ENCODE measurements at places on chromosomes 4 and X. TPM values are rescaled to one million over a fixed set of nuclear protein-coding genes. Genes with fewer than 3 reads are reported as not detected.

Gene NKX1-1
- total RNA-seq, result not detected

Gene CC2D2A
- 13.2 TPM for total RNA-seq

Gene COL25A1
- 8.6 TPM for total RNA-seq

Gene IQSEC2
- total RNA-seq, result 6.6 TPM

Gene PGRMC2
- total RNA-seq, result 58.7 TPM

Gene TCEAL2
- total RNA-seq, result 0.39 TPM

DNA sequence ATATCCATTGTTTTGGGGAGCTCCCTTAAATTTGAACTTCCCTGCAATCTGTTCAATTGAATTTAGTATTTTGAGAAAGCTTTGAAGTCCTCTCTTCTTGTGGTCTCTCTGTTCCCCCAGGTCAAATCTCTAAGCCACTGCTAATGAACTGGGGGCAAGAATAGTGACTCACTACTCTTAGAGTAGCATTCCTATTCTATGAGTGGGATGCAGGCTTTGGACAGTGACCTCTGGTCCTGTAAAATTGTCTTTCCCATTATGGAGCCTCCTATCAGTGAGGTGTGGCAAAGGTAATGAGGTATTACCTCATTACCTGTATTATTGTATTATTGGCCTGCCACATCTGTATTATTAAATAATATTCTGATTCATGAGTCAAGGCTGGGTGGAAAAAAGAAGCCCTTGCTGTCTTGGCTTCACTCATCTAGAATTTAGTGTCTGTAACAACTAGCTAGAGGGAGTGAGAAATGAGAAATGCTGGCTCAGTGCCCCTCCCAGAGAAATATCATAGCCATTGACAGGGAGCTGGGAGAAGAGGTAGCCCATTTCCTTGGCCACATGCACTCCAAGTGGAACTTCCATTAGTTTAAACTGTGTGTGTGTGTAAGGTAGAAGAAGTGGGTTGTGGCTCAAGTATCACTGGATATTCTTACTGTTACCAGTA lies 393.9 kb upstream of the CTSO start:
- no peak for DNase-seq

DNA sequence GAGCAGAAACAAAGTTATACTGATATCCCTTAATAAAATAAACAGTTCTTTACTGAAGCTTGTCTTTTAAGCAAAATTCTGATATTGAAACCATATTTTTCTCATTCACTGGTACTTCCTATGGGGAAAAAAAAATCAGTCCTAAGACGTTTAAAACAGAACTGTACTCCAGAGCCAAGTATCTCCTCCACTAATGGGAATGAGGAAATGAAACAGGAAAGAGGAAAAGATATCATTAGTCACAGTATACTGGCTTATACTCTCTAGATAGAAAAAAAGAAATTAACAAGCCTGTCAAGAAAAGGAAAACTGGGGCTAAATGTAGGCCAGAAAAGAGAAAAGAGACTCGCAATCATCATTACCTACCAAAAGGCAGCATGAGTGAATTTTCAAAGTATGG lies 252.7 kb downstream of the CENPC start:
- DNase-seq, result no peak

GRCh38 chr4:123446865-123447474 lies 50.4 kb downstream of the SPRY1 start:
- no peak for DNase-seq

DNA sequence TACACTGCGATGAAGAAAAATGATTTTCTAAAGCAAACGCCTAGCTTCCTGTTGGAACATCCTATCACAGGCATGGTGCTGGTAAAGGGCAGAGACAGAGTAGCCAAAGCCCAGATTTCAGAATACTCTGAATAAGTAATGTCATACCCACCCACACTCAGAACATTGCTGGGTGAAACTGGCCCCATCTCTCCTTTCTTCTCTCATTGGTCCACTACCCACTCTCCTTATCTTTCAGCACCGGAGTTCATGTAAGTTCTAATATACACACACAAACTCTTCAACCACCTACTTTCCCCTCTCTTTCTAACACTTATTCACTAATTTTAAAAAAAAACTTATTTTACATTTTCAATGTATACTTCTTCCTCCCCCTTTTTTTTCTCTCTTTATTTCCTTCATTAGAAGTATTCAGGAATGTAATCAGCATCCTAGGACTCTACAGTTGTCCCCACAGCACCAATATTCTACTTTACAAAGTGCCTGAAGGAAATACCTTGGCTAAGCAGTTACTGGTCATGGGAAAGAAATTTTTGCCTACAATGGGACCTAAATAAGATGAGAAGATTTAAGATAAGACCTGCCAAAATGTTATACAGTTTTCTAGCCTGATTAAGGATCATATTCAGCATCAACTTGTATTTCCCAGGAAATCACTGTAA lies 63.0 kb downstream of the SEC24D start:
- DNase-seq, result no peak

GRCh38 chrX:134631426-134632346 lies 26.6 kb downstream of the PLAC1 start:
- peak; percentile 65 for DNase-seq

DNA sequence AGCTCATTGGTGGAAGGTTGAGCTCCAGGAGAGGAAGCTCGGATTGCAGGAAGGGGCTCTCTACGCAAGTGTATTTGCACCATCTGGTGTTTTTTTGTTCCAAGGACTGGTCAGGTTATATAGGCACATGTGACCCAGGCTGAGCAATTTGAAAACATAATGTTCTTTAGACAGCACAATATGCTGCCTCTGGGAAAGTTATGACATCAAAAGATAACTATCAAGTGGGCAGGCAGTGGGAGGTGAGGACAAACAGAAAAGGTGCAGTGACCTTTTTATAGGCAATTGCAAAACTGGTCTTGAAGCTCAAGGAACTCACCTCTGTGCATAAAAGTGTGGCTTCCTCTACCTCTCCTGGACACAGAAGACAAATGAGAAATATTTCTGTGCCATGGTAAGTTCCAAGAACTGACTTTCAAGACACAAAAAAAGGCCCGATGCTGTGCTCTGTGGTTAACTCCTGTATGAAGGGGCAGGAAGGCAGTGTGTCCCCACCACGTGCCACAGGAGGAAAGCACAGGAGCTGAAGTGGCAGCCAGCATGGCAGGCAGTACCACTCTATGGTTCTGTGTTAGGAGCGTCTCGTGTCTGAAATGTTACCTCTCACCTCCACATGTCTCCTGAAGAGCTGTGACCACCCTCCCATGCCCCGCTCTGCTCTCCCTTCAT lies 128.6 kb downstream of the SHROOM3 start:
- no peak for DNase-seq

- peak; percentile 55 for DNase-seq
Observed at GRCh38 chr4:48360285-48361011, 19.1 kb downstream of the SLAIN2 start.

DNA sequence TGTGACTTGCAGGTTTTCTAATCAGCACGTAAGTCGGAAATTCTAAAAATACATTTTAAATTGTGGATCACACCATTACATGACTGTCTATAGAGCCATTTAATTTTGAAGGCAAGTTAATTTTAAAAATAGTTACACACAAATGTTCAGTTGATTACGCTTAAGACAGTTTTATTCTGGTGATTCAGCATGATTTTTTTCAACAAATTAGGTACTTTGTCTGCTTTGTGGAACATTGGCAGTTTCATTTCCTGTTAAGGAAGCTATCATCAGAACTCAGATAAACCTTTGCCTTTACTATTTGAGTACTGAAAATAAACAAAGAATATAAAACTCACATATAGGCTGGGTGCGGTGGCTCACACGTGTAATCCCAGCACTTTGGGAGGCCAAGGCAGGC lies 19.5 kb downstream of the SAT1 start:
- DNase-seq, result no peak

GRCh38 chr4:100421361-100421978 lies 96.4 kb downstream of the EMCN start:
- peak; percentile 39 for DNase-seq

- no peak for DNase-seq
Observed at GRCh38 chr4:151430740-151431457, 21.9 kb downstream of the FHIP1A start.

- no peak for DNase-seq
Observed at GRCh38 chr4:102116121-102116520, 229.2 kb downstream of the SLC39A8 start.

- no peak for DNase-seq
Observed at GRCh38 chrX:50081282-50081889, 119.4 kb downstream of the AKAP4 start.

DNA sequence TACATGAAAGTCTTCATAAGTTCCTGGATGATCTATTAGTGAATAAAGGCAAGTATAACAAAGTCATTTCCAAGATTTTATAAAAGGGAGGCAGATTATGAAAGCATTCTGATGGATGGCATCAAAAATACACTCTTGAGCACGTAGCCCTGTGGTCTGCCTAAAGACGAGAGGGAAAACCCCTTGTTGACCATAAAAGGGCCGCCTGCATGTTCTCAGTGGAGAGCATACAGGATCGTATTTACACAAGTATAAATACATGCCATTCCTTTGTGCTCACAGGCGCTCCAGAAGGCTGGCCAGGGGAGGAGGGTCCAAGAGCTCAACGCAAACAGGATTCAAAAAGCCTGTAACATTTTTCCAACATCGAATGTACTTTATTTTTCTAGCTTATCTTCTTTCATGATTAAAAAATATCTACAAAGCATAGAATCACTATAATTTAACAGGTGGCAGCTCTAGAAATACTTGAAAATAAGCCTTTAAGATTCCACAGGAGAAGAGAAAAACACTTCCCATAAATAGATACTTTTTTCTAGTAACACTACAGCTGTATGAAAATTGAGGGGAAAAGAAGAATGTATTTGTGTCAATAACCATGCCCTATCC lies 29.6 kb downstream of the PDGFC start:
- DNase-seq, result peak; percentile 16

- no peak for DNase-seq
Observed at GRCh38 chr4:33262824-33263223, 2542.7 kb downstream of the PCDH7 start.
